Aortic smooth muscle cell (primary cell): ENCODE measurements at places on chromosomes 7 and 10. TPM values are rescaled to one million over a fixed set of nuclear protein-coding genes. Genes with fewer than 3 reads are reported as not detected.

The PNLIPRP3 gene
- total RNA-seq = not detected in 2 replicates

The CALN1 gene
- total RNA-seq = not detected in 2 replicates

The STEAP4 gene
- total RNA-seq = 1.7 and 6.5 TPM in 2 replicates

The GRIFIN gene
- not detected in 2 replicates for total RNA-seq

The GALNT17 gene
- not detected in 2 replicates for total RNA-seq

The GRID1 gene
- total RNA-seq = 0.06 TPM in 1 of 2 replicates, not detected in the other
